ENCODE measurements at places on chromosomes 5 and 9. TPM values are rescaled to one million over a fixed set of nuclear protein-coding genes. Genes with fewer than 3 reads are reported as not detected.

DNA sequence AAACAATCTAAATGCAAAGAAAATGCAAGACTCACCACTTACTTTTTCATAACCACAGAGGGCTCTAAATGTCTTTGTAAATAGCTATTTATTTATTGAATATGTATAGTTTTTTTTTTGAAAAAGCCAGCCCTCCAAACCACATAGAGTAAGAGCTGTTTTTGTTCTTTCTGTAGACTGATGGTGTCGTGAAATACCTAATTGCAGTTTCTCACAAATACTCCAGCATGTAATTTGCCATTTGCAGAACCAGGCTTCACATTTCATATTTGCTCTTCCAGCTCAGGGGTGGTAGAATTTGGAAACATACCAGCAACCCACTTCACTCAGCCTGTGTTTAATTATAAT is 159.8 kb downstream of the TMC1 start:
- DNase-seq: no peak

- no peak for DNase-seq
These were observed 157.1 kb downstream of the ATP10B start for GRCh38 chr5:160694896-160695295.

Gene FOXD4
- total RNA-seq: 0.47 TPM

Gene PCDHB16
- total RNA-seq: 2.3 TPM

Gene SPATA31C1
- not detected for total RNA-seq

DNA sequence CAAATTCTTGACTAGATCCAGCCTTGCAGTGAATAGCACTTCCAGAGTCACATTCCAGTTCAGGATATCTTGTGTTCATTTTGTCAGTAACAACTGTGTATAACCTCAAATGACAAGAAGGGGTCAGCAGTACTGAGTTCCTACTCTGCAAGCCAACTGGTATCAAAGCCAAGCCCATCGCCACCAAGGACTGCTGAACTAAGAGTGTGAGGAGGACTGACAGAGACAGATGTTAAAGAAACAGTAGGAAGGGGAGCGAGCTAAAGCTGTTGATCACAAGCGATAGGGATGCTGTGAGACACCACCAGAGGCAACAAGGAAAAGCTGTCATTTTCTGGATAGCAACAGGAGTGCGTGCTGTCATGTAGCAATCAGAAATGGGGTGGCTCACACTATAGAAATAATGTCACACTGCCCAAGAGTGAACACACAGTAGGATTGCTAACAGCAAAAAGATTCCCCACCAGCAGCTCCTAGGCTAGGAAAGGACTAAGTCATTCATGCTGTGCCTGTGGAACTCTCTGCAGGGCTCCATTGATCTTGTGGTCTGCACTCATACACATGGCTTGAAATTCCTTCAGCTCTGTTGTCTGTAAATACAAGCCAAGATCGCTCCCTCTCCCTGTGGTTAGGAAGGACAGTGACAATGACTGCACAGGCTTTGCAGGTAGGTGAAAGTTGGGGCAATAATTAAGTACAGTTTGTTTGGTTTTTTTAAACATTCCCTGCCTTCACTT is 658.6 kb downstream of the NR2F1-AS1 start:
- DNase-seq: no peak

DNA sequence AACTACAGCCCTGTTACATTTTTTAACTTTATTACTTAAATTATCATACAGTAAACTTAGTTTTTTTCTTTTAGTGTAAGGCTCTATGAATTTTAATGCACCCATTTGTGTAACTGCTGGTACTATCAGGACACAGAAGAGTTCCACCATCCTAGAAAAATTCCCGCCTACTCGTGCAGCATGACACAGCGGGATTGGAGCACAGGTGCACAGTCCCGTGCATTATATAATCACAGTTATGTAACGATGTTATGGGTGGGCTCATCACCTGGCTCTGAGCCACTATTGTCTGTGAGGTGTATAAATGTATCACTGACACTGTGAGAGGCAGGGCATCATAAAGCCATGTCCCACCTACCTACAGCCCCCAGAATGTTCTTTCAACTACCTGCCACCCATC is 80.7 kb downstream of the DRD1 start:
- DNase-seq: no peak

DNA sequence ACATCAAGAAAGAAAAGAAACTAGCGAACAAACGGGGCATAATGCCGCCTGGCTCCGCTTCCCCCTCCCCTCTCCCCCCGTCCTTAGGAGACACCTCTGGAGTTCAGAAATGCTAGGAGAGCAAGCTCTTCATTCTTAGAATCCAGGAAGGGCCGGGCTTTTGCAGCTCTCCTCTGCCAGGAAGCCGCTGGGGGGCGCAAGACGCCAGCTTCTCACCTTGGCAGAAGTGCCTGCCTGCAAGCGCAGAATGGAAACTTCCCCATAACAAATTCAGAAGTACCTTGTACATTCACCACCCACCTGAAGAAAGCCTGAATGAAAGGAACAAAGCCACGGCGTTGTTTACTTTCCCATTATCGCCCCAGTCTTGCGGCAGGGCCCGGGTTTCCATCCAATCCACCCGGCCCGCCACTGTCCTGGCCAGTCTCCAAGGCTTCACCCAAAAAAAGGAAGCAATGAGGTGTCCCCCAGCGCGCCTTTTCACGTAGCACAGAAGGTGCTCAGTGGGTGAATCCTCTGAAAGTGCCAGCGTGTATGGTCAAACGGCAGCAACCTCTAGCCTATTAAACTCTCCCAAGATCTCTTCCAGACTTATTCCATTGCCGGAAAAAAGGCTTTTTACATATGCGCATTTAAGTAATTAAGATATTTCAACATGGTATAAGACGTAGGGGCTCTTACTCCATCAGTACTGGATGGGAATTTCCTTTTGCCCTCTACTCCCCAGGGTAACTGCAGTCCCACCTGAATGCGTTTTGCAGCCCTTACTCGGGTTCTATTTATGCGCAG is 1.6 kb upstream of the GADD45G start:
- DNase-seq: peak; percentile 81

DNA sequence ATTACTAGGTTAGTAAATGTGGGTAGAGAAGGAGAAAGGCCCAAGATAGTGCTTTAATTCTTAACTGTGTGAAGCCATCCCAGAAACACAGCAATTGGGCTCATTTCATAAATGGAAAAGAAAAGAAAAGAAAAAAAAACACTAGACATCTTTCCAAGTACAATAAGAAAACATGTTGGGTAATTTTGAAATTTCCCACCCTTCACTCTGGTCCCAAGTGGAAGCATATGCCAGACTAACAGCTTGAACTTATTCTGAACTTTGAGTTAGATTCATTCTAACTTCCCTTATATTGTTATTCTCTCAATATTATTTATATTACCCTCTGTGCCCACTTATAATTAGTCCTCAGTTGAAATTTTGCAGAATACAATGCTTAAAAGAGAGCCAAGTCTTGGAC is 113.4 kb upstream of the GHR start:
- no peak for DNase-seq

Gene ANKRD34B
- total RNA-seq: not detected

Gene GFRA3
- total RNA-seq: 1.3 TPM

- no peak for DNase-seq
These were observed 127.1 kb upstream of the MOCS2 start for GRCh38 chr5:53236683-53237082.

GRCh38 chr9:69801989-69802388 is 18.6 kb upstream of the CFAP95 start:
- no peak for DNase-seq

- DNase-seq: no peak
These were observed 72.5 kb downstream of the SPIN1 start for GRCh38 chr9:88460587-88461332.

Gene SV2C
- 0.16 TPM for total RNA-seq

- no peak for DNase-seq
These were observed 6.4 kb upstream of the FPGS start for GRCh38 chr9:127796225-127796813.

GRCh38 chr9:88818495-88819201 is 172.6 kb upstream of the S1PR3 start:
- no peak for DNase-seq

GRCh38 chr5:84831701-84832100 is 447.0 kb upstream of the EDIL3 start:
- no peak for DNase-seq

Gene PCDHB13
- 2.3 TPM for total RNA-seq

Gene PCDHGA12
- total RNA-seq: 11.0 TPM

DNA sequence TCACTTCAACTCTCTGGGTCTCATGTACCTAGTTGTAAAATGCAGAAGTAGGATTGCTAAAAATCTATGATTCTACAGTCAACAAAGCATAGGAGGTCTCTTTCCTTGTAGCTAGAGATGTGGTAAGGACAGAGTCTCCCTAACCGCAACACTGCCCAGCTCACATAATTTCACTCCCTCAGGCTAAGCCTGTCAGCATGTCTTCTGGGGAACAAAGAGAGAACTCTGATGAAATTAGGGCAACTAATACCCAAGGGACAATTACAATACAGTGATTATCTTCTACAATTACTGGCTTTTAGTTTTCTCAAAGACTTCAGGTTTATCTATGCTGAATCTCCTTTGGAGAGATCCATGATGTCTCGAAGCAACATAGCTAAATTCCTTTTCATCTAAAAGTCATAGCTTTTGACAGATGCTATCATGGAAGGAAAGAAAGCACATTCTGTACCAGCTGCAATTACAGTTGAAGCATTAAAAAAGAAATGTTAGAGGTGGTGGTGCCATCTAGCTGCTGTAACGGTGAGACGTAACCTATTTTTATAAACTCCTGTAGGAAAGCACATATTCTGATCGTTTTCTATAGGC is 141.1 kb upstream of the TARS1 start:
- no peak for DNase-seq

GRCh38 chr5:132689513-132689912 is 15.7 kb downstream of the IL4 start:
- DNase-seq: no peak

GRCh38 chr5:181246276-181247049 is 2.8 kb upstream of the RACK1 start:
- peak; percentile 67 for DNase-seq

DNA sequence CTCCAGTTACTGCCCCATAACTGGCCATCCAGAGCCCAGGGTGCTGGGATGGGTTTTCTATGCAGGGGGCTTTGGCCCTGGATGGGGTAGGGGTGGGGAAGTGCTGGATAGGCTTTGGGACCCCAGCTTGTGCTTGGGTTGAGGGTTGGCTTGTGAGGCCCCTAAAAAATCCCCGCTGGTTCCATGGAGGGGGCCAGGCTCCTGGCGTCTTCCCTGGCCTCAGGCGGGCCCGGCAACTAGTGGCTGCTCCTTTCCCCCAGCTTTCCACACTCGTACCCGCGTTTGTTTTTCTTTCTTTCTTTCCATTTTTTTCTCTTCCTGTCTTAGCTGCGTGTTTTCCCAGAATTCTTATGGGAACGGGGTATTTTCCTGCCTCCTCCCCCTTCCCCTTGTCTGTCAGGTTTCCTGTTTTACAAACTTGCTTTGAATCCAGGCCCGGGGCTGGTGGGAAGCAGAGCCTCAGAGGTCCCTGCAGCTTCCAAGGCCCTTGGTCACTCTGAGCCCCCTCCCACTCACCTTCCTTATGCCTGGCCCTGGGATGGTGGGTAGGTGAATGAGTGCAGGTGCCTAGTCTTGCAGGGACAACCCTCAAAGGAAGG is 40.2 kb downstream of the RGS3 start:
- DNase-seq: no peak

DNA sequence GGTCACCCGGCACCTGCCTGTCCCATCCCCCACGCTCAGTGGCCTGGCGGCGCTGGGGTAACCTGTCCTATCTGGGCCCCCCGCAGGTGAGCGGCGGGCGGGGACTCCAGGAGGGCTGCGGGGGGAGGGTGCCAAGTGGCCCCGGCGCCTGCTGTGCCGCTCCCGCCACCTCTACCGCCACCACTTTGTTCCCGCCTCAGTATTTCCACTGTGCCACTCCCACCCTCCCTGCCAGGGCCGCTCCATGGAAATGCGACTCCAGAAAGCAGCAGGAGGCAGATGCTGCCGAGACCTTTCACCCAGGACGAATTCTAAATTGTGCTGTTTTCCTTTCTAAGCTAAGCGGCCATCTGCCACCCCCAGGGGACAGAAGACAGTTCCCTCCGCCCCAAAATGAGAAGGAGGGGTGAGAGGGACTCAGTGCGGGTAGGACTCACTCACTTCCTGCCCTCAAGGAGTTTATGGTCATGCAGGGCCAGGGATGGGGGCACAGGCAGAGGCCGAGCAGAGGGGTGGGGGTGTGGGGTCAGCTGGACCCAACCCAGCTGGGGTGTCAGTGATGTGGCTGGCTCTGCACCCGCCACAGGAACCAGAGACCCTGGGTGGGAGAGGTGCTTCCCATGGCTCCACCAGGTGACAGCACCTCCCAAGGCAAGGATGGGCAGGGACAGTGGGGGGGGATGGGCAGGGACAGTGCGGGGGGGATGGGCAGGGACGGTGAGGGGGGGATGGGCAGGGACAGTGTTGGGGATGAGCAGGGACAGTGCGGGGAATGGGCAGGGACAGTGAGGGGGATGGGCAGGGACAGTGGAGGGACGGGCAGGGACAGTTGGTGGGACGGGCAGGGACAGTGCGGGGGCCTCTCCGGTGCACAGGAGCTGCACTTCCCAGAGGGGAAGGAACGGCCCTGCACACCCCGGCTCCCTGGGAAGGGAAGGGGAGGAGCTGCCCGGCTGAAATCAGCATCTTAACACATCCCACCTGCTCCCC is 17.8 kb downstream of the NOTCH1 start:
- DNase-seq: no peak

Gene SPINK6
- 1.6 TPM for total RNA-seq

- DNase-seq: peak; percentile 35
These were observed 32.9 kb downstream of the PRRX2 start for GRCh38 chr9:129698254-129698757.

DNA sequence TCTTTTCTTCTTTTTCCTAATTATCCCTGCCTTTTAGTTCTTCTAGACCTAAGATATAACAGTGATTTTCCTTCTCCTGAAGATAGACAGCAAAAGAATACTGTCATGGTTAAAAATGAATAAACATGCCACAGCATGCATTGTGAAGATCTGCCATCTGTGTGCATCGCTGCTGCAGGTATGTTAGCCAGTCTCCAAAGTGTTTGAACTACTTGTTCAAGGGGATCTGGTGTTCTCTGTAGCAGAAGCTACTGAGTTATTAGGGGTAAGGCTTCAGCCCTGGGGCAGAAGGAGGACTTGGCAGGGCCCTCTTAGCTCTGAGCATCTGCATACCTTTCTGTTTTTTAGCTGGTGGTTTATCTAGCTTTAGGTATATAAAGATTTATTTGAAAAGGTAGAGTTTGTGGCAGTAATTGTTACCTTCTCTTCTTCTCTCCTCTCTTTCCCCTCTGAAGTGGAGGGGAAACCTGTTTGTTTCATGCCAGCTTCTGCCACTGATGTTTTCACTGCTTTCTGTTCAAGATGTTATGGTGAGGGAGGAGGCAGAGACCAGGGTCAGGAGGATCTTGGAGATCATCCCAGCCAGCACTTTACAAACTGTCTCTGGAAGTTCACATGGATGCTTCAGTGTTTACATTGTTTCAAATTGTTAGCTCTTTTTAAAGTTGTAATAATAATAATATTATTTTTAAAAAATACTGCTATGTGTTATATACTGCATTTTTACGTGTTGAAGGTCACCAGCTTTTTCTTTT is 25.2 kb downstream of the GALNT10 start:
- DNase-seq: no peak

Data from omental fat pad (tissue), 4 donors.